ENCODE measurements at places on chromosomes 13 and 19.

DNA sequence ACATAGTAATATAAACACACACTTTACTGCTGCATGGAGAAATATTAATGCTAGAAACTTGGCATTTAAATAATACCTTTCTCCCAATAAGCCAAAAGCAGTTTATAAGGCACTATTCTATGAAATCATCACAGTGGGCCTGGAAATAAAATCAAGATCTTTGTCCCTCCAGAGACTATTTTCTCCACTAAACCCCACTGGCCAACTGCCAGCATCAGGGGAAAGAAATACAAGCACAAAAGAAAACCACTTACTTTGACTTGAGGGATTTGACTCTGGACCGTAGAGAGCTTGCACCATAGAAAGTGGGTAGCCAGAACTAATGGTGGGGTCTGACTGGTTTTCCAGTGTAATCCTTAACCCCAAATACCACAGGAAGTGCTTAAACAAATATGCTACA is 71.9 kb downstream of the DCLK1 start:
- H3K27me3 ChIP-seq = no peaks in the 10 kb centered on the region
- H3K4me3 ChIP-seq = no peak overlapping the region
- H3K36me3 ChIP-seq = no peaks in the 10 kb centered on the region
- no peak for DNase-seq
- no peaks in the 10 kb centered on the region for H3K4me1 ChIP-seq
- no peak overlapping the region for H3K27ac ChIP-seq

DNA sequence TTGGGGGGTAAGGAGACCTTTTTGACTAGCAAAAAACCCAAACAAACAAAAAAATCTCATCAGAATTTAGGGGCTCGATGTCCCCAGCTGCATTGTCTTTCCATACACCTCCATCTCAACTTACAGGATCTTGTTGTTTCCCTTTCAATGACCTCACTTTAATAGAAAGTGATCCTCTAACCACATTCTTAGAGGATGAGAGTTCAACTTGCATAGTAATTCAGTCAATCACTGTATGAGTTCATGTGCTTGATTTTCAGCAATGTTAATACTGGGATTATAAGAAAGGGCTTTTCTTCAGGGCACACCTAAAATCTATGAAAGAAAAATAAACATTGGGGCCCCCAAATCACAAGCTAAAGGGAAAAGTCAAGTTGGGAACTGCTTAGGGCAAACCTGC is 1512.0 kb downstream of the SLITRK1 start:
- H3K27ac ChIP-seq = no peak overlapping the region
- H3K36me3 ChIP-seq = no peaks in the 10 kb centered on the region
- no peaks in the 10 kb centered on the region for H3K4me1 ChIP-seq
- H3K4me3 ChIP-seq = no peak overlapping the region
- no peak for DNase-seq
- no peaks in the 10 kb centered on the region for H3K27me3 ChIP-seq

DNA sequence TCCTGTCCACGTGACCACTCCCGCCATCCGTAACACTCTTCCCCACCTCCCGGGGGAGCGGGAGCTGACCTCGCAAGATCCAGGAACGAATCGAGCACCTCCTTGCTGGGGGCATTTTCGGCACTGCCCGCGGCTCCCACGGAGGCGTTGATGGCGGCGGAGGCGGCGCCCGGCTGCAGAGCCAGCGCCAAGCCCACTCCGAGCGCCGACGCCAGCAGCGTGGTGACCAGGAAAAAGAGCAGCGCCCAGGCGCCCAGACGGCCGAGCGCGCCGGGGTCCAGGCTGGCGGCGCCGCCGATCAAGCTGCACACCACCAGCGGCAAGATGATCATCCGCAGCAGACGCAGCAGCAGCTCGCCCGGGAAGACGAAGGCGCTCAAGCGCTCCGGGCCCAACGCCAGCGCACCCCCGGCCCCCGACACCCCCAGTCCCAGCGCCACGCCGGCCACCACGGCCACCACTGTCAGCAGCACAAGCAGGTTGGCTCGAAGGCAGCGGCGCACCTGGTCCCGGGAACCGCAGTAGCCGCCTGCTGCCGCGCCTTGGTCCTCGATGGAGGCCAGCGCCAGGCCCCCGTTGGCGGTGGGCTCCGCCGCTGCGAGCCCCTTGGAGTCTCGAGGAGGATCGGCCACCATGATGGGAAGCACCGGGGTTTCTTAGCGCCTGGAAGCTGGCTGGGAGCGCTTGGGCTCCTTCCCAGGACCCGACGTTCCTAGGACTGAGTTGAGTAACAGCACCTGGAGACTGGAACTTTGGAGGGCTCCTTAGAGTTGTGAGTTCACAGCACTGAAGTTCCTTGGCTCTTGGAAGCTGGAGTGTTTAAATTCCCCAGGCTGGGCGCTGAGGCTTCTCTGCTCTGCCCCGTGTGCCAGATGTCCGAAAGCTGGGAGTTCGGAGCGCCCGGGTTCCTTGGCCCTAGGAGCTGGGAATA is 798 bp downstream of the SLC1A5 start:
- peak overlapping the region; percentile 65 for H3K4me3 ChIP-seq
- H3K27me3 ChIP-seq = no peaks in the 10 kb centered on the region
- H3K4me1 ChIP-seq = peaks cover 43% of the 10 kb centered on the region

- H3K4me1 ChIP-seq = peaks cover 6% of the 10 kb centered on the region
- no peaks in the 10 kb centered on the region for H3K27me3 ChIP-seq
- no peak overlapping the region for H3K27ac ChIP-seq
- H3K36me3 ChIP-seq = peaks cover 88% of the 10 kb centered on the region
- no peak overlapping the region for H3K4me3 ChIP-seq
These were observed 8.1 kb downstream of the PPP2R1A start for GRCh38 chr19:52197964-52198363.
